ENCODE measurements at places on chromosomes 16 and 17.

GRCh38 chr17:76002100-76002499 lies 1.4 kb downstream of the CDK3 start:
- no peaks in the 10 kb centered on the region for H3K36me3 ChIP-seq
- no peaks in the 10 kb centered on the region for H3K27me3 ChIP-seq
- no peak for DNase-seq
- H3K27ac ChIP-seq = no peak overlapping the region
- H3K4me1 ChIP-seq = peaks cover 9% of the 10 kb centered on the region
- H3K4me3 ChIP-seq = no peak overlapping the region

GRCh38 chr17:71963351-71963750 lies 157.5 kb upstream of the SOX9 start:
- no peak overlapping the region for H3K27ac ChIP-seq
- H3K36me3 ChIP-seq = no peaks in the 10 kb centered on the region
- H3K4me1 ChIP-seq = no peaks in the 10 kb centered on the region

DNA sequence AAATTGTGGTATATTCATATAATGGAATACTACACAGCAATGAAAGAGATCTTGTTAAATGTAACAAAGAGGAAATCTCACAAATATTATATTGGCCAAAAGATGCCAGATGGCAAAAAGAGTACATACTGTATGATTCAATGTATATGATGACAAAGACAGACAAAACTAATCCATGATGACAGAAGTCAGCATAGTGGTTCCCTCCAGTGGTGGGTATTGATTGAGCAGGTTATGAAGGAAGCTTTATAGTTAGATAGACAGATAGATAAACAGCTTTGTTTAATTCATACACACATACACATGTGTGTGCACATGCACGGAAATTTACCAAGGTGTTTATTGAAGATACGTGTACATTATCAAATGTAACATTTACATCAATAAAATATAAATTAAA lies 74.4 kb upstream of the SMIM36 start:
- H3K36me3 ChIP-seq = no peaks in the 10 kb centered on the region
- no peak for DNase-seq
- H3K27ac ChIP-seq = no peak overlapping the region
- no peaks in the 10 kb centered on the region for H3K27me3 ChIP-seq
- no peaks in the 10 kb centered on the region for H3K4me1 ChIP-seq

DNA sequence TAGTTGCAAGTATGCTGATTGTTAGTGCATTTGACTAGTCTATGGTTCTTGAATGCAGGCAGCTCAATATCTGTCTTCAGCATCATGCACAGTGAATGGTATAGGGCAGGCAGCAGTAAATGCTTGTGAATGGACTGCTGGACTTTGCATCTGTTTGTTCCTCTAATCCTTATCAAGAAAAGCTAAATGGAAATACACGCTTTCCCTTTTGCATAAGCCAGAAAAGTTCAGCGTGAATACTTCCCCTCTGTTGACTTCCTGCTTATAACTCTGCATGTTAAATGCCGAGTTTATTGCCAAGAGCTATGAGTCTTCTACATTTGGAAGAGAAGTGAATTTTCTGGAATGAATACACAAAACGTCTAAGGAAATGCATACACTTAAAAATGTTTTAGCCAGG lies 127.9 kb upstream of the CPHXL start:
- H3K4me3 ChIP-seq = no peak overlapping the region
- no peak overlapping the region for H3K27ac ChIP-seq
- H3K36me3 ChIP-seq = no peaks in the 10 kb centered on the region
- DNase-seq = no peak
- no peaks in the 10 kb centered on the region for H3K27me3 ChIP-seq

GRCh38 chr16:23387666-23388065 lies 65.3 kb downstream of the COG7 start:
- H3K4me1 ChIP-seq = no peaks in the 10 kb centered on the region
- H3K4me3 ChIP-seq = no peak overlapping the region
- H3K27me3 ChIP-seq = no peaks in the 10 kb centered on the region
- no peak for DNase-seq
- H3K36me3 ChIP-seq = peaks cover 26% of the 10 kb centered on the region

DNA sequence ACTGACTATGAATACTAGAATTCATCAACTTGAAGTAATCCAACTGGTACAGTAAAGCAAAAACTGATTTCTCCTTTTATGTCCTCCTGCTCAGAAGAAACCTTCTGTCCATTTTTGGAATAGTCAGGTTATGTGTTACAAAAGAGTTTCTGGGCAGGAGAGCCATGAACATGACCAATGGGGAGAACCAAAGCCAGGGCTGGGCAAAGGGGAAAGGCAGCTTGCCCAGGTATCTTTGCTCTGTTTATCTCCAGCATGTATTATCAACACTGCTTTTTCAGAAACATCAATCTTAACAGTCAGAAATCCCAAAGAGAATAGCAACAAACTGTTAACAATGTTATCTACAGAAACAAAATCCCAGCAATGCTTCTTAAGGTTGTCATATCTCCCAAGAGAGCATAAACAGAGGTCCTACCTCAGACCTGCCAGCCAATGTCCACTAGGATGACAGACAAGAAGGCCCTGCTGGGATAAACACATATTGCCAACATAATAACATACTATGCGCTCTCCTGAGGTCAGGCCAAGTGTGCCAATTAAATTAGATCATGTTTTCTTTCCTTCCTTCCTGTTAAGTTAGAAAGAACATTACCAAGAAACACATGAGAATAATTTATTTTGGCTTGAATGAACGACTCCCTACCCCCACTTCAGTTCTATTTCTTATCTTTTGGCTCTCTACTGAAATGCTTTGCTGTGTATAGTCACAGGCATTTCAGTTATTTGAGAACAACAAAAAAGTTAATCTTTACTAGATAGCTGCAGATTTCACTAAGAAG lies 28.0 kb downstream of the BLMH start:
- DNase-seq = no peak
- H3K4me3 ChIP-seq = no peak overlapping the region
- no peak overlapping the region for H3K27ac ChIP-seq
- H3K4me1 ChIP-seq = no peaks in the 10 kb centered on the region
- no peaks in the 10 kb centered on the region for H3K27me3 ChIP-seq

GRCh38 chr17:6796887-6797490 lies 21.0 kb downstream of the FBXO39 start:
- H3K4me1 ChIP-seq = no peaks in the 10 kb centered on the region
- peaks cover 6% of the 10 kb centered on the region for H3K27me3 ChIP-seq
- no peak overlapping the region for H3K4me3 ChIP-seq
- no peak overlapping the region for H3K27ac ChIP-seq
- no peak for DNase-seq

GRCh38 chr17:17763734-17764133 lies 73.1 kb downstream of the SREBF1 start:
- no peak overlapping the region for H3K27ac ChIP-seq
- H3K27me3 ChIP-seq = no peaks in the 10 kb centered on the region
- H3K36me3 ChIP-seq = no peaks in the 10 kb centered on the region

GRCh38 chr16:88062341-88063210 lies 111.3 kb downstream of the BANP start:
- H3K36me3 ChIP-seq = no peaks in the 10 kb centered on the region
- H3K27me3 ChIP-seq = no peaks in the 10 kb centered on the region
- H3K4me1 ChIP-seq = peaks cover 20% of the 10 kb centered on the region
- no peak overlapping the region for H3K4me3 ChIP-seq
- no peak for DNase-seq

DNA sequence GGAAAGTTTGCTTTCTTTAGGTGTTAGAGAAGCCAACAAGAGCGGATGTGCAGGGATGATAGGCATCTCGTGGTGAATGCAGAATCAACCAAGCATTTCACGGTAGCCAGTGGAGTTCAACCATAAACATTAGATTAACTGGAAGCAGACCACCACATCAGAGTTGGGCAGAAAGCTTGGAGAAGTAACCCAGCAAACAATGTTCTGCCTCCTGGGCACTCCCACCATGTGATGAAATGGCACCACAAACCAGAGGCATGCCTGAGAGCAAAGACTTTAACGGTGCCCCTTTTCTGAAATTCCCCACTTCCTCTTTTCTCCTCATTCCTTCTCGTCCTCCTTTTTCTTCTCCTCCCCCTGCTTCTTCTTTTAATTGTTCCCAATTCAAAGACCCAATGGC lies 193.5 kb upstream of the ANKFN1 start:
- no peak overlapping the region for H3K27ac ChIP-seq
- no peaks in the 10 kb centered on the region for H3K4me1 ChIP-seq
- no peak for DNase-seq
- H3K4me3 ChIP-seq = no peak overlapping the region
- H3K36me3 ChIP-seq = no peaks in the 10 kb centered on the region

GRCh38 chr16:81405702-81406113 lies 38.9 kb upstream of the CMIP start:
- peaks cover 7% of the 10 kb centered on the region for H3K27me3 ChIP-seq
- H3K4me1 ChIP-seq = no peaks in the 10 kb centered on the region
- no peak overlapping the region for H3K4me3 ChIP-seq
- H3K36me3 ChIP-seq = no peaks in the 10 kb centered on the region
- no peak overlapping the region for H3K27ac ChIP-seq

DNA sequence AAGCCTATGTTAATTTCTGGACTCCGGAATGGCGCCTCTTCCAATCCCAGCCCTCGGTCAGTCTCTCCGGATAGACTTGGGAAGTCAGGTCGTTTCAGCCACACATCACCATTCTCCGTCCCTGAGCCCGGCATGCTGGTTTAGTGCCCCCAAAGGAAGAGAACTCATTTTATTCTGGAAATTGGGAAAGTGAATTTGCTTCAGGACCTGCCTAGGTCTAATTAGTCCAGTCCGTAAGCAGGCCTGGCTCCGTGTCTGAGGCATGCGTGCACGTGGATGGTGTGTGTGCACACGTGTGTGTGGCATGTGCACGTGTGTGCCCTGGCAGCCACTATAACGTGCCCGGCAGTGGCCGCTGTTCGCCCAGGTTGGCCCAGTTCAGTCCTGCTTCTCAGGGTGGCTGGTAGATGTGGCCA lies 77.4 kb downstream of the RPA1 start:
- H3K27me3 ChIP-seq = peaks cover 49% of the 10 kb centered on the region
- no peak overlapping the region for H3K4me3 ChIP-seq
- H3K36me3 ChIP-seq = no peaks in the 10 kb centered on the region
- peaks cover 24% of the 10 kb centered on the region for H3K4me1 ChIP-seq
- DNase-seq = no peak
- H3K27ac ChIP-seq = no peak overlapping the region

DNA sequence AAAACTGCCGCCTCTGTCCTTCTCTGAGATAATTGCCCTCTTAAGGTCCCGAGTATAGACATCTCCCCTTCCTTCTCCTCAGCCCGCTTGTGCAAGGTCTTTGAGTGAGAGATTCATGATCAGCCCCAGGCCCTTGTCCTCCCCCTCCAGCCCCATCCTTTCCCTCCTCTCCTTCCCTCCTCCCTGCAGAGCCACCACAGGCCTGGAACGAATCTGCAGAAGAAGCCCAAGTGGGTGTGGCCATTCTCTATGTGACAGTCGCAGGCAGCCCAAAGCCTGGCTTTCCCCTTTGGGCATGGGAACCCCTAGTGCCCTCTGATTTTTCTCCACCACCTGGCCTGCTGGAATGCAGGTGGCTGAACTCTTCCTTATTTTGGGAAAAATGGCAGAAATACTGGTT lies 7.2 kb upstream of the NDRG4 start:
- H3K4me3 ChIP-seq = no peak overlapping the region
- H3K4me1 ChIP-seq = peaks cover 10% of the 10 kb centered on the region
- H3K27me3 ChIP-seq = no peaks in the 10 kb centered on the region
- no peak for DNase-seq
- no peak overlapping the region for H3K27ac ChIP-seq

- no peak for DNase-seq
- H3K4me3 ChIP-seq = no peak overlapping the region
- no peaks in the 10 kb centered on the region for H3K36me3 ChIP-seq
- no peak overlapping the region for H3K27ac ChIP-seq
Measured at GRCh38 chr17:80920441-80920840, 71.2 kb upstream of the CHMP6 start.

GRCh38 chr16:13414154-13414553 lies 505.8 kb upstream of the ERCC4 start:
- no peaks in the 10 kb centered on the region for H3K27me3 ChIP-seq
- no peaks in the 10 kb centered on the region for H3K4me1 ChIP-seq
- H3K27ac ChIP-seq = no peak overlapping the region
- H3K36me3 ChIP-seq = no peaks in the 10 kb centered on the region
- no peak overlapping the region for H3K4me3 ChIP-seq
- no peak for DNase-seq

DNA sequence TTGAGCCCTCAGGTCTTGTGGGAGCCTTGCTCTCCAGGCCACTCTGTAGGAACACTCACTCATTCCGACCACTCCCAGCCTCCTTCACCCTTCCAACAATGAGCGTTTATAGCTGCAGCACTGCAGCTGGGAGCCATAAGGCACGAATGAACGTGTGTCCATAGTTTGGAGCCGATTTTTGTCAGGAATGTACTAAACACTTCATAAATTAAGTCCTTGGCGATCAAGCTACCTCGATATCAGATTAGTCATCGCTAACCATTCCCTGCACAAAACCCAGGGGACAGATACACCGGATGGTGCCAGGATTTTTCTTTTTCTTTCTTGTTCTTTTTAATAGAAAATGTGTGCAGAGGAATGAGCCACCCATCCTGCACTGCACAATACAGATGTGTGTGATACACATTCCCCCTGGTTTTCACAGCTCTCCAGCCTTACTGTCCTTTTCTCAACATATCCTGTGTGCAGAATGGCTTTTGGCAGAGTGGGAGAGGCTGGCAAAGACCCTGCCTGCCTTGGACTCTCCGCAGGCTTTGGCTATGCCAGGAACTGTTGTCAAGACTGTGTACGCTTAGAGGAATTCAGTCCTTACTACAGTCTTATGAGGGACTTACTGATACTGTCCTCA lies 68.4 kb upstream of the ELAC2 start:
- H3K36me3 ChIP-seq = no peaks in the 10 kb centered on the region
- H3K27me3 ChIP-seq = no peaks in the 10 kb centered on the region
- no peak for DNase-seq
- no peak overlapping the region for H3K27ac ChIP-seq
- peaks cover 26% of the 10 kb centered on the region for H3K4me1 ChIP-seq
- no peak overlapping the region for H3K4me3 ChIP-seq

DNA sequence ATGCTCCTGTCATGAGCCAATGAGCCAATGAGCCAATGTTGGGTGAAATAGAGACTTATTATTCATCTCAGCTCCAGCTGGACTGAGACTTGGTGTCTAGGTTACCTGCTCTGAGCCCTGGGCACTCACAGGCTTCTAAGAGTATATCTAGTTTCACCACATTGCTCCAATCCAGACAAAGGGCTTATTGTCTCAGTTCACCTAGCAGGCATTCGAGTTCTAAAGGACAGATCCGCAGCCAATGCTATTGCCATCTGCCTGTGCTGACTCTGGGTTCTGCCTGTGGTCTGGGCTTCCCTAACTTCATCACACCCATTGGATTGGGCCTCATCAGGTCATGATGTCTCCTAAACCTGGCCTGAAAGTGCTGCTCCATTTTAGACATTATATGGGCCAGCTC lies 66.1 kb upstream of the HS3ST4 start:
- no peaks in the 10 kb centered on the region for H3K27me3 ChIP-seq
- H3K27ac ChIP-seq = no peak overlapping the region
- H3K36me3 ChIP-seq = no peaks in the 10 kb centered on the region
- no peaks in the 10 kb centered on the region for H3K4me1 ChIP-seq

DNA sequence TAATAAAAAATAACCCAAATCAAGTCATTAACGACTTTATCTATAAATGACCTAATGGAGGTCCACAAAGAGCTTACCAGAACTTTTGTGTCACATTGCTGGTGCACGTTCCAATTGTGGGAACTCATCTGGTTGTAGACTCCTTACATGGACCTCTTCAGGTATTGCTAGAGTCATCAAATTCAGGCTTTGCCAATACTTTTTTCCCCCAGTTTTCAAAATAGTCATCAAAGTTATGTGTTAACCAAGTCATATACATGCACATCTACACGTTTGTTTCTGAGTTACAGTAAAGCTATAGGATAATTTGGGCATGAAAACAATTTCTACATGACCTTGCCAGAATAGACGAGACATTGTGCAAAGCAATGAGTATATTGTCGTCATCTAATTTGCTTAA lies 76.2 kb upstream of the ADAMTS18 start:
- no peaks in the 10 kb centered on the region for H3K36me3 ChIP-seq

Data from B cell (primary cell).